ENCODE measurements at places on chromosomes 1 and 21. TPM values are rescaled to one million over a fixed set of nuclear protein-coding genes. Genes with fewer than 3 reads are reported as not detected.

FOXO6 gene
- 3.2 TPM for total RNA-seq

SPRR2B gene
- not detected for total RNA-seq

MROH7 gene
- not detected for total RNA-seq

G0S2 gene
- total RNA-seq: 0.69 TPM

ZNF695 gene
- 1.7 TPM for total RNA-seq

KCNK1 gene
- total RNA-seq: 0.24 TPM

EPHA2 gene
- 38.5 TPM for total RNA-seq

S100B gene
- total RNA-seq: 0.41 TPM

RHBDL2 gene
- total RNA-seq: not detected

LCK gene
- total RNA-seq: not detected

GNG4 gene
- 0.19 TPM for total RNA-seq

PIGK gene
- total RNA-seq: 56.4 TPM

KCNC4 gene
- 2.7 TPM for total RNA-seq

AMY1B gene
- not detected for total RNA-seq

Data from chondrocyte (in vitro differentiated cells).